Adipocyte (in vitro differentiated cells): ENCODE measurements at places on chromosomes 2 and 18.

DNA sequence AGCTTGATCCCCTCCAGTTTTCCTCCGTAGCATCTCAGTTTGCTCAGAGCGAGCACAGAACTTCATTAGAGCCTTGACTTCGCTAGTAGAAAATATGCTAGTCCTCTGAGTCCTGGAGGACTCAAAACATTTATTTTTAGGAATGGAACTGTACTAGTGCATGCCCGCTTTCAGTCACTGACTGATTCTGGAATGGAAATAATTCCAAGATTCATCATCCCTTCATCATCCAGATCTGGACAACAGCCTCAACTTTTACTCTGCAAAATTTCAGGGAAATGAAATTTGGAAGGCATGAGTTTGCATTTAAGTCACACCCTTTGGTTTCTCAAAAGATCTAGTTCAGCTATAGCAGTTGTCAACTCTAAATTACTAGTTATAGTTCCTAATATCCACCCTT lies 304.6 kb downstream of the XIRP2 start:
- no peak for DNase-seq

GRCh38 chr18:52948868-52949444 lies 609.0 kb downstream of the DCC start:
- DNase-seq: no peak

GRCh38 chr18:75407468-75408437 lies 19.8 kb downstream of the SMIM21 start:
- peak; percentile 64 for DNase-seq

DNA sequence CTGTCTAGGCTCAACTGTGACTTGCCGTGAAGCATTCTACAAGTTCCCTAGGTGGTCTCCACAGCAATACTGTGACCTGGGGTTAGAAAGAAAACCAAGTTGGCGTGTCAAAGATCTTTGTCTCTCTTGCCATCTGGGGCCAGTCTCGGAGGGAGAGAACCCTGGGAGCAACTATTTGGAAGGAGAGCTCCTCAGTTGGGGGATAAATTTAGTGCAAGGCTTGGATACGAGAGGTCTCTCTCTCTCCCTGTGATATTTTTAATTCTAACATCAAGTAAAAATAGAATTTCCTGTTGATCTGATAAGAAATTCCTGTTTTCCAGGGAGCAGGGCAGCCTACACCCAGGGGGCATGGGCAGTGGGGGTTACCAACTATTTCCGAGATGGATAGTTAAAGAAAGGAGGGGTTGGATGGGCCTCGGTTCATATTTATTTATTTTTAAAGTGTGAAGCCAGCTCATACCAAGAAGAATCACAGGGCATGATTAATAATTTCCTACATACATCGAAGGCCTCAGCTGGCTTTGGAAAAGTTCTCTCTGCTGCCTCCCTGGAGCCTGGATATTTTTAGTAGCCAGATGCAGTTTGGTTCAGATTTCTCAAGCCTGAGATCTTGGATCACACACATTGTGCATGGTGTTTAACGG lies 62.8 kb downstream of the EHD3 start:
- peak; percentile 52 for DNase-seq

- DNase-seq: no peak
Observed at GRCh38 chr18:39942702-39943101, 2012.3 kb upstream of the PIK3C3 start.

- DNase-seq: no peak
Observed at GRCh38 chr2:239946864-239947728, 78.0 kb downstream of the NDUFA10 start.

- DNase-seq: peak; percentile 89
Observed at GRCh38 chr18:2657788-2658458, 2.4 kb downstream of the SMCHD1 start.
